ENCODE measurements at places on chromosomes 5 and 9. TPM values are rescaled to one million over a fixed set of nuclear protein-coding genes. Genes with fewer than 3 reads are reported as not detected.
A peak's percentile ranks its signal among the peaks of the same experiment; 100 is the strongest.

The FOXD4L5 gene
- not detected for total RNA-seq

The ENTPD2 gene
- 28.7 TPM for total RNA-seq

DNA sequence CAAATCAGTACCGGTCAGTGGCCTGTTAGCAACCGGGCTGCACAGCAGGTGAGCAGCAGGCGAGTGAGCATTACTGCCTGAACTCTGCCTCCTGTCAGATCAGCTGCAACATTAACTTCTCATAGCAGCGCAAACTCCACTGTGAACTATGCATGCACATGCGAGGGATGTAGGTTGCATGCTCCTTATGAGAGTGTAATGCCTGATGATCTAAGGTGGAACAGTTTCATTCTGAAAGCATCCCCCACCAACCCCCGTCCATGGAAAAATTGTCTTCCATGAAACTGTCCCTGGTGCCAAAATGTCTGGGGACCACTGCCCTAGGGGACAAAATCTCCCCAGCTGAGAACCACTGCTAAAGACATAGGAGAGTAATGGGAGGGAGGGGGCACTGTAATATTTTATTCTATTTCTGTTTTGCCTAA, 51.1 kb downstream of the P4HA2 start:
- no peak for DNase-seq
- no peaks in the 10 kb centered on the region for H3K27me3 ChIP-seq
- no peaks in the 10 kb centered on the region for H3K36me3 ChIP-seq
- H3K27ac ChIP-seq = no peak overlapping the region

- H3K4me3 ChIP-seq = no peak overlapping the region
- no peaks in the 10 kb centered on the region for H3K4me1 ChIP-seq
- no peaks in the 10 kb centered on the region for H3K36me3 ChIP-seq
- DNase-seq = no peak
- no peaks in the 10 kb centered on the region for H3K27me3 ChIP-seq
Observed at GRCh38 chr9:23849379-23850035, 23.5 kb upstream of the ELAVL2 start.

- H3K4me1 ChIP-seq = no peaks in the 10 kb centered on the region
- peak overlapping the region; percentile 87 for H3K27ac ChIP-seq
- no peaks in the 10 kb centered on the region for H3K36me3 ChIP-seq
- peak; percentile 21 for DNase-seq
Observed at GRCh38 chr9:95507464-95508241, 9.1 kb downstream of the PTCH1 start.

- H3K27ac ChIP-seq = no peak overlapping the region
Observed at GRCh38 chr9:5479994-5480694, 29.8 kb downstream of the CD274 start.

DNA sequence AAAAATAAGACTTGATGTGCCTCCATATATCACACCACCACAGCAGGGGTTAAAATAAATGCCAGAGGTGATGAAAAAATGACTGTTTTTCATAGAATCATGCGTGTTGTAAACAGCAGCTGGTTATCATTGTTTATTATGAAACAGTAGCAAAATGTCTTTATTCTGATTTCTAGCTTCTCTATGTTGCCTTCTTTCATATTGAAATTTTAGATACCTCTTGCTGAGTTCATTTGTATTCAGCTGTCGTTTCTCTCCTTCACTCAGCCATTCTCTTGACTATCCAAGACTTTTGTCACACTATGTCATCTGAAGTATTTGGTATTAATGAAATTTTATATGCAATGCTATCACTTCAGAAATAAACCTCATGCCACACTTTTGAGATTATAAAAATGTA, 465.0 kb downstream of the TAF11L14 start:
- DNase-seq = no peak
- no peak overlapping the region for H3K4me3 ChIP-seq
- no peak overlapping the region for H3K27ac ChIP-seq

Measured in Peyer's patch (tissue), 4 donors.